Stimulated activated effector memory CD8-positive, alpha-beta T cell treated with anti-CD3 and anti-CD28 coated beads, Interleukin-12 subunit alpha, Interleukin-12 subunit beta, amount 100 ng/mL, for 72 hours (primary cell): ENCODE measurements at places on chromosomes 7 and 10.

- DNase-seq, result no peak
Measured at GRCh38 chr7:43639858-43640491, 57.1 kb downstream of the STK17A start.

- DNase-seq, result no peak
Measured at GRCh38 chr10:95730233-95730632, 25.7 kb upstream of the ENTPD1 start.

DNA sequence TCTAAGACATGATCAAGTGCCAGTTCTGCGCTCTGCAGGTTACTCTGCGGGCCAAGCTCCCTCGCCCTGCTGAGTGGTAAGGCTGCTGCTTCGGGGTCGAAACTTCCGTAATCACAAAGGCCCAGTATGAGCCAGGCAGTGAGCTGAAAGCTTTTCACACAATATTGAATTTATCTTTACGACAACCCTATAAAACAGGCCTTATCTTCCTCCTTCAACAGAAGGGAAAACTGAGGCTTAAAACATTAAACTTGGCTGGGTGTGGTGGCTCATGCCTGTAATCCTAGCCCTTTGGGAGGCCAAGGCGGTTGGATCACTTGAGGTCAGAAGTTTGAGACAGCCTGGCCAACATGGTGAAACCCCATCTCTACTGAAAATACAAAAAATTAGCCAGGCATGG lies 83.3 kb downstream of the FAM107B start:
- no peak for DNase-seq

DNA sequence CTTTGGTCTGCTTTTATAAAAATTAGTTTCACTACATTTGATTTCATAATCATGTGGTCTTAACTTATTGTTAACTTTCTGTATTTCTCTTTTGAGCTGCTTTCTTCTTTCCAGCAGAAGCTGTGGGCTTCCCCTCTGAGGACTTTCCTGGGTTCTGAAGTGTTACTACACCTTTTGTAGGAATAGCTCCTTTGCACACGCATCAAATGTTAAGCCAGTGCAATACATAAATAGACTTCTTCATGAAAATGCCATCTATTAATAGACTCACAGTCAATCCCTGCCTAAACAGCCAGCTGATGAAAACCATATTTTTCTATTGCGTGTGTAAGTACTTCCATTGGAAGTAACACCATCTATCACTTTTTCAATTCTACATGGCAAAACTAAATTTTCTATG lies 1.5 kb downstream of the ABCB4 start:
- DNase-seq, result no peak

- no peak for DNase-seq
Measured at GRCh38 chr7:54689394-54690049, 69.5 kb downstream of the SEC61G start.

GRCh38 chr7:74457007-74457406 lies 3.3 kb downstream of the GTF2IRD1 start:
- no peak for DNase-seq

GRCh38 chr7:106504645-106505044 lies 156.3 kb downstream of the CCDC71L start:
- no peak for DNase-seq

GRCh38 chr10:120365872-120366271 lies 91.2 kb upstream of the PLPP4 start:
- peak; percentile 4 for DNase-seq

DNA sequence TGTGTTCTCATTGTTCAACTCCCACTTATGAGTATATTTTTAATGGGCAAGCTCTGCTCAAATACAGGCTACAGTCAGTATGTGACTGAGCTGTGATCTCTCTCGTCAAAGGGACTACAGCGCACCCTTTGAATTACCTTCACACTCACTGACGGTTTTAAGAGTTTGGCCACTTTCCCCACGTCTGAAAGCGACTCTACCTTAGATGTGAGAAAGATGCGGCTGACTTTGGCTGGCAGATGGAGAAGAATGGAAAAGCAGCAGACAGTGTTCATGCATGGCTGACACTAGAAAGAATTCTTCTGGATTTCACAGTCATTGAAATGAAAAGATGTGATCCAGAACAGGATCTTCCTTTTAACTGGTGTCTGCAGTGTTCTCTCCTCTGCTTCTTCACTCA lies 2.0 kb upstream of the ATRNL1 start:
- DNase-seq, result no peak

GRCh38 chr10:71831646-71832552 lies 19.2 kb downstream of the PSAP start:
- no peak for DNase-seq

DNA sequence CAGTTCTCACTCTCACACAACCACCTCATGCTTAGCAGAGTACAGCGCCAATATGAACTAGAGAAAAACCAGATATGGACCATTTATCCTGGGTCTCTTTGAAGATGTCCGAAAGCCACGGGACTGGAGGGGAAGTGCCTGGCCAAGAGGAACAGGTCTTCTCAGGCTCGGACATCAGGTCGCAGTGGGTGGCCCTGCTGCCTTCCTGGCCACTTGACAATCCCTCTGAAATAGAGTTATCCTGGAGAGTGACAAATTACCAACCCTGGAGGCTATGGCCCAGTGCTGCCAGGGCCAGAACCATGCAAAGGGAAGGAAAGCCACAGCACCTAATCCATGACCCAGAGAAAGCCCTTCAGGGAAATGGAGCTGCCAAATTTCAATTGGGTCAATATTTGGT lies 646.8 kb upstream of the NRP1 start:
- no peak for DNase-seq

- no peak for DNase-seq
Measured at GRCh38 chr7:133784486-133785001, 342.6 kb upstream of the LRGUK start.
